ENCODE measurements at places on chromosomes 1 and 21.
A peak's percentile ranks its signal among the peaks of the same experiment; 100 is the strongest.

DNA sequence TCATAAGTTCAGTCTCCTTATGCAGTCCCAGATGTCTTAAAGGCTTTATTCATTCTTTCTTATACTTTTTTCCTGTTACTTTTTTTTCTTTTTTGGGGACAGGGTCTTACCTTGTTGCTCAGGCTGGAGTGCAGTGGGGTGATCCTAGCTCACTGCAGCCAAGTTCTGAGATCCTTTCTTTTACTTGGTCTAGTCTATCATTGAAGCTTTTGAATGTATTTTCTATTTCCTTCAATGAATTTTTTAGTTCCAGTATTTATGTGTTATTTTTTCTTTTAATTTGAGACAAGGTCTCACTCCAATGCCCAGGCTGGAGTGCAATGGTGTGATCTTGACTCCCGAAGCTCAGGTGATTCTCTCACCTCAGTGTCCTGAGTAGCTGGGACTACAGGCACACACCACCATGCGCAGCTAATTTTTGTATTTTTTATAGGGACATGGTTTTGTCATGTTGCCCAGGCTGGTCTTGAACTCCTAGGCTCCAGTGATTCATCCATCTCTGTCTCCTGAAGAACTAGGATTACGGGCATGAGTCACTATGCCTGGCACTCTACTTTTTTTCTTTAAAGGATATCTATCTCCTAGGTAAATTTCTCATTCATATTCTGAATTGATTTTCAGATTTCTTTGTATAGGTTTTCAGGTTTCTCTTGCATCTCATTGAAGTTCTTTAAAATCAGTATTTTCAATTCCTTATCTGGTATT lies 26.1 kb upstream of the GTF2B start:
- H3K36me3 ChIP-seq, result no peaks in the 10 kb centered on the region
- no peaks in the 10 kb centered on the region for H3K27me3 ChIP-seq
- no peaks in the 10 kb centered on the region for H3K4me1 ChIP-seq
- no peak for DNase-seq

DNA sequence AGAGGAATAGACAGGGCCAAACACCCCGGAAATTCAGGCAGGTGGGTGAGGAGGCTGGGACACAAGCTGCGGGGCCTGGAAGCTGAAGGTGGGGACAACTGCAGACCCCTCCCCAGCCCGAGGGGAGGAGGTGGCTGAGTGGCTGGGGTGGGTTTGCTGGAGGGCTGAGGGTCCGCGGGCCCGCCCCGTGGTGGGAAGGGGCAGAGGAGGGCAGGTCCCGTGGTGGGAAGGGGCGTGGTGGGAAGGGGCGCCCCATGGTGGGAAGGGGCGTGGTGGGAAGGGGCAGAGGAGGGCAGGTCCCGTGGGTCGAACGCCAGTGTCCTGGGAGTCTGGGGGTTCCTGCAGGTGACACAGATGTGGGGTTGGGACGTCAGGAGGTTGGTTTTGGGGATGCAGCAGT lies 24.3 kb upstream of the TTLL10 start:
- no peak for DNase-seq
- no peaks in the 10 kb centered on the region for H3K36me3 ChIP-seq
- H3K4me3 ChIP-seq, result no peak overlapping the region
- H3K4me1 ChIP-seq, result peaks cover 12% of the 10 kb centered on the region

- no peaks in the 10 kb centered on the region for H3K36me3 ChIP-seq
- H3K4me3 ChIP-seq, result peak overlapping the region; percentile 39
- peaks cover 41% of the 10 kb centered on the region for H3K4me1 ChIP-seq
- peak; percentile 76 for DNase-seq
Observed at GRCh38 chr1:239816081-239816782, 275.5 kb upstream of the FMN2 start.

- DNase-seq, result no peak
- H3K27ac ChIP-seq, result peak overlapping the region; percentile 99
- H3K4me1 ChIP-seq, result peaks cover 81% of the 10 kb centered on the region
Observed at GRCh38 chr1:26352338-26352679, 1.6 kb downstream of the CRYBG2 start.

DNA sequence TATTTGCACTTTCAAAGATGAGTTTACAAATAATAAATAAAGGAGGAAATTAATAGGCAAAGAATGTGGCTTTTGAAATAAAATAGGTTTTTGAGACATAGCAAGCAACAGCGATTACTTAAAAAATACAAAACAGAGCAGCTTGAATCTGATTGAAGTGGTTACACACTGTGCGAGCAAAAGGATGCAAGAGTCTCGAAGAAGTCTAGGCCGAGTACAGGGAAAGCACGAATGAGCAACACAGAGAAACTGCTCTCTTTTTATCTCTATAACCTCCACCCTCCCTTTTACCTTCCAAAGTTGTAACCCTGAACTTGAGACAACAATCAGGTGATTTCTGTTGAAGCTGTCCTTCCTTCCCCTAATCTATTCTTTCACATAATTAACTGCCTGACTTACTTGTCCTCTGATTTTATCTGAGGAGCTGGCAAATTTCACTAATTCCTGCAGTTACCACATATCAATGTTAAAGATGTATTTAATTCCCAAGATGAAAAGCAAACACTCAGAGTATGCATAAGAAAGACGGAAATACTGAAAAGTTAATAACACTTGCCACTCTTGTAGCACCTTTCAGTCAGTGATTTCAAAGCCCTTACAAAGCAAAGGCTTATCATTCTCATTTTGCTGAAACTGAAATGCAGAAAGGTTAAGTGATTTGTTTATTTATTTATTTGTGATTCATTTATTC lies 1030.1 kb downstream of the ADGRL2 start:
- H3K36me3 ChIP-seq, result no peaks in the 10 kb centered on the region
- no peaks in the 10 kb centered on the region for H3K4me1 ChIP-seq
- H3K4me3 ChIP-seq, result no peak overlapping the region
- H3K27me3 ChIP-seq, result no peaks in the 10 kb centered on the region
- no peak overlapping the region for H3K27ac ChIP-seq

GRCh38 chr1:184299796-184300195 lies 87.0 kb upstream of the C1orf21 start:
- no peaks in the 10 kb centered on the region for H3K36me3 ChIP-seq
- H3K4me1 ChIP-seq, result no peaks in the 10 kb centered on the region
- H3K27ac ChIP-seq, result no peak overlapping the region
- no peaks in the 10 kb centered on the region for H3K27me3 ChIP-seq
- H3K4me3 ChIP-seq, result no peak overlapping the region
- DNase-seq, result no peak

- peaks cover 23% of the 10 kb centered on the region for H3K4me1 ChIP-seq
- no peaks in the 10 kb centered on the region for H3K27me3 ChIP-seq
- DNase-seq, result no peak
- no peaks in the 10 kb centered on the region for H3K36me3 ChIP-seq
Observed at GRCh38 chr1:10835421-10835820, 39.0 kb upstream of the CASZ1 start.

DNA sequence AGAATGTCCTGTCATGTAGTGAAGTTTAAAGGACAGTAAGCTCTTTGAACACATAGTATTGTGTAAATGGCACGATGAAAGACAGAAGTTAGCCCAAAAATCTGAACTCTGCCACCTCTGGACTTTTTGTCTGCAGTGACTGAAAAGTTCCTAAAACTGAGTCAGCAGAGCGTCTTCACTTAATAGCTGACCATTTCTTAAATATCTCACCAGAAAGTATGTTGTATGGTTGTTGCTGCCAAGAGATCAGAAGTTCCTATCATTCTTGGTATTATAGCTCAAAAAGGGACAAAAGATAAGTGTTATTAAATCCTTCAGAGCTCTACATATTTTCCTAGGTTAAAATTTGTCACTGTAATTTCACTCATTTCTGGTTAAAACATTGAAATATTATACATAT lies 1003.0 kb downstream of the TTLL7 start:
- DNase-seq, result no peak
- no peak overlapping the region for H3K4me3 ChIP-seq
- H3K36me3 ChIP-seq, result no peaks in the 10 kb centered on the region
- H3K27ac ChIP-seq, result no peak overlapping the region
- H3K4me1 ChIP-seq, result no peaks in the 10 kb centered on the region

GRCh38 chr1:117613249-117613968 lies 7.6 kb downstream of the TENT5C start:
- no peak overlapping the region for H3K4me3 ChIP-seq
- peaks cover 18% of the 10 kb centered on the region for H3K4me1 ChIP-seq
- no peaks in the 10 kb centered on the region for H3K27me3 ChIP-seq
- no peaks in the 10 kb centered on the region for H3K36me3 ChIP-seq
- peak overlapping the region; percentile 8 for H3K27ac ChIP-seq
- DNase-seq, result no peak

DNA sequence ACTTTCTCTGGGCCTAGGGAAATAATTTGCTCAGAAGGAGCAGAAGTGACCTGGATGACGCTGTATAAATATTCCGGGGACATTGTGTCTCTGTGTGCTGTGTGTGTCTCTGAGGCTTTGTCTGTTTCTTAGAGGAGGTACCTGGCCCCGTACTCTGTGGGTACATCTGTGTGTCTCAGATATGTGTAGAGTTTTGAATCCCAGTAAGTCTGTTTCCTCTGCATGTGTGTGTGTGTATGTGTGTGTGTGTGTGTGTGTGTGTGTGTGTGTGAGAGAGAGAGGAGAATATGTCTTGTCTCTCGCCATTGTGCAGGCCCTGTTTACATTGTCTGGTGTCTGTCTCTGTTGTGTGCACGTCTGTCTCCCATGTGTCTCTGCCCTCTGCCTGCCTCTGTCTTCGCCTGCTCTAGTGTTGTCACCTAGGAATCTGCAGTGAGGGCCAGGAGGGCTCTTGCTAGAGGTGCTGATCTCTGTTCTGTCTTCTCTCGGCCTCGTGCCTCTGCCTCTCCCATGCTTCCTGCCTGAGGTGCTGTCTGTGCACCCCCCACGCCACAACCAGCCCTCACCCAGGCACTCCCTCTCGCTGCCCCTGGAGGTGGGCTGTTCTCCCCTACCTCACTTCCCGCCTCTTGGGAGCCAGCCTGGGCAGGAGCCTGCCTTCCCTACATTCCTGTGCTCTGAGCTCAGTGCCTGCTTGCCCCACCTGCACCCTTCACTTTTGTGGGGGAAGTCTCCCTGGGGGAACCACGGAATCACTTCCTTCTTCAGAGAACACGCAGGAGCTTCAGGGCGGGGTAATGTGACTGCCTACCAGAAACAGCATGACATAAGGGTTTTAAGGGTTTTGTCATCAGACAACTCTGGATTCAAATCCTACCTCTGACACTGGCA lies 5.9 kb downstream of the MAP7D1 start:
- H3K27me3 ChIP-seq, result no peaks in the 10 kb centered on the region
- peak overlapping the region; percentile 55 for H3K27ac ChIP-seq
- H3K4me1 ChIP-seq, result peaks cover 51% of the 10 kb centered on the region
- no peaks in the 10 kb centered on the region for H3K36me3 ChIP-seq
- H3K4me3 ChIP-seq, result no peak overlapping the region

DNA sequence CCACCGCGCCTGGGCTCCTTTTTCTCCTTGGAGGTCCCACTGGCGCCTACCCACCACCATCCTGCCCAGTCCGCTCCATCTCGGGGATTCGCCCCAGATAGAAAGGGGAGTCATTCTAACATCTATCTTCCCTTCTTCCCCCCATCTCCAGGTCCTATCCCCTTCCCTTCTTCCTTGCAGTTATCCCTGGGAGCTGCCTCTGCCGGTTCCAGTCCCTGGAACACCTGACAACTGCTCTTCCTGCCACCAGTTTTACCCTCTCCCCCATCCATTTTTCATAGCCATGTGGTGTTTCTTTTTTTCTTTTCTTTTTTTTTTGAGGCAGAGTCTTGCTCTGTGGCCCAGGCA lies 12.0 kb upstream of the COL16A1 start:
- H3K27ac ChIP-seq, result no peak overlapping the region
- peaks cover 45% of the 10 kb centered on the region for H3K4me1 ChIP-seq

- peaks cover 18% of the 10 kb centered on the region for H3K27me3 ChIP-seq
- no peaks in the 10 kb centered on the region for H3K36me3 ChIP-seq
- peaks cover 3% of the 10 kb centered on the region for H3K4me1 ChIP-seq
- no peak overlapping the region for H3K27ac ChIP-seq
- DNase-seq, result peak; percentile 70
Observed at GRCh38 chr1:26161415-26162219, 2.7 kb downstream of the FAM110D start.

DNA sequence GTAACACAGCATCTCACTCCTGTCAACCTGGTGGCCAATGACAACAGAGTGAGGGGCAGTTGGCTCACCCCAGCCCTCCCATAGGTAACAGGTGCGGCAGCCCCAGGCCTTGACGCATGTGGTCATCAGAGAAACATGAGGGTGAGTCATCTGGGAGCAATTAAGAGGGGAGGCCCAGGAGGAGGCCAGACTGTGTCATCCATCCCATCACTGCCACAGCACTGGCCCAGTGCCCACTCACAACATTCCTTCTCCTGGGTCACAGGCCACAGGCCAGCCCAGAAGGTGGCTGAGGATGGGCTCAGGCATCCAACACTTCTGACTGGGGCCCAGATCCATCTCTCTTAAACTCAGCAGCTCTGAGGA lies 17.1 kb downstream of the TEX35 start:
- H3K27ac ChIP-seq, result peak overlapping the region; percentile 56
- H3K36me3 ChIP-seq, result no peaks in the 10 kb centered on the region
- H3K4me1 ChIP-seq, result peaks cover 39% of the 10 kb centered on the region
- no peaks in the 10 kb centered on the region for H3K27me3 ChIP-seq
- no peak overlapping the region for H3K4me3 ChIP-seq

DNA sequence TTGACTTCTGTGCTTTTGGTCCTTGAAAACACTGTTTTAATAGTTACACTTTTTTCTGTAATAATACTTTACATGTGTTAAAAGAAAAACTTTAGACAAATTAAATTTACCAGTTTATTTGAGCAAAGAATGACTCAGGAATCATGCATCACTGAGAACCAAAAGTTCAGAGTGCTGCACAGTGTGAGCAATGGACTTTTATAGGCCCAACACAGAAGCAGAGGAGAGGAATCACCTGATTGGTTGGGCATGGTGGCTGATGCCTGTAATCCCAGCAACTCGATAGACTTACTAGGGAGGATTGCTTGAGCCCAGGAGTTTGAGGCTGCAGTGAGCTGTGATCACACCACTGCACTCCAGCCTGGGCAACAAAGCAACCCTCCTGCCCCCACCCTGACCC lies 29.3 kb downstream of the ZNF648 start:
- H3K4me1 ChIP-seq, result peaks cover 13% of the 10 kb centered on the region
- no peak for DNase-seq
- H3K36me3 ChIP-seq, result no peaks in the 10 kb centered on the region
- H3K4me3 ChIP-seq, result no peak overlapping the region
- no peaks in the 10 kb centered on the region for H3K27me3 ChIP-seq

DNA sequence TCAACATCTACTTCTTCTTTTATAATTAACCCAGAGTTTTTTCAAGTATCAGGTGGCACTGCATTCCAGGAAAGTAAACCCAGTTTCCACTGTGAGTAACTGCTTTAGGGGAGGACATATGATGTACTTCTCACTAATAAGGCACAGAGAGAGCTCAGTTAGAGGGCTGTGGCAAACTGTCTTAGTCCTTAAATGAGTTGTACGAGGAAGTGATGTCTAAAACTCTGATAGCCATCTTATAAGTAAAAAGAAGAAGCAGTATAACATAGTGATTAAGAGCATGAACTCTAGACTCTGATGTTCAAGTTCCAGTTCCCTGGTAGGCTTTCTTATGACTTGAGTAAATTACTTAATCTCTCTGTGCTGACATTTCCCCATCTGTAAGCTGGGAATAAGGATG lies 58.7 kb upstream of the PTGS2 start:
- no peaks in the 10 kb centered on the region for H3K36me3 ChIP-seq
- H3K4me1 ChIP-seq, result no peaks in the 10 kb centered on the region
- no peak for DNase-seq
- no peak overlapping the region for H3K4me3 ChIP-seq

GRCh38 chr1:230753586-230754251 lies 6.5 kb downstream of the CAPN9 start:
- no peak overlapping the region for H3K27ac ChIP-seq
- H3K36me3 ChIP-seq, result no peaks in the 10 kb centered on the region
- no peaks in the 10 kb centered on the region for H3K27me3 ChIP-seq
- peaks cover 39% of the 10 kb centered on the region for H3K4me1 ChIP-seq
- DNase-seq, result no peak
- H3K4me3 ChIP-seq, result no peak overlapping the region

All from PC-9 (cell line).